ENCODE measurements at places on chromosomes 3 and 15. TPM values are rescaled to one million over a fixed set of nuclear protein-coding genes. Genes with fewer than 3 reads are reported as not detected.

GRCh38 chr3:35678643-35679161 lies 39.4 kb downstream of the ARPP21 start:
- no peak for DNase-seq

- DNase-seq = no peak
These were observed 226.1 kb downstream of the KCNMB2 start for GRCh38 chr3:178762385-178762784.

DNA sequence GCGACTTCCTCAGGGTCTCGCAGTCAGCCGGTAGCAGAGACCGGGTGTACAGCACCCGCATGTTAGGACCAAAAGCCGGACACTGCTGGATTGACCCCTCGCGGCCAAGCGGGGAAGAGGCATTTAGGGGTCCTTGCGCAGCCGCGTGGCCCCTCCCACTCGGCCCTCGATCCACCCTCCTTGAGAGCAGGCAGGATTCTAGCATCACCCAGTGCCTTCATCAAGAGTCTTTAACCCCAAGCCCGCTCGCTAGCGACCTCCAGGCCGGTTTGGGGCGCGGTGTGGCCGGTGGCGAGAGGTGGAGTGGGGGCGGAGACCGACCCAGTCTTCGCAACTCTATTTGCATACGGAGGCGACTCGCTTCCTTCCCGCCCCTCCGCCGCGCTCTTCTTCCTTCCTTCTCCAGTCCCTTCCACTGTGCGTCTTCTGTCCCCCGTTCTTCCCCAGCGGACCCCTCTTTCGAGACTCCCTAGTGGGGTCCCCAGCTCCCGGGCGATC lies at the start of gene ST6GAL1:
TSS of gene ST6GAL1 (plus strand) at position 384 of the 498 bp plus-strand sequence. CDS start 112,178 bp downstream, outside the sequence.
- peak; percentile 90 for DNase-seq

- no peak for DNase-seq
These were observed 87.8 kb downstream of the NCEH1 start for GRCh38 chr3:172622916-172623700.

GRCh38 chr3:153756816-153757215 lies 364.4 kb upstream of the ARHGEF26 start:
- DNase-seq = no peak

- no peak for DNase-seq
These were observed 126.3 kb downstream of the EEFSEC start for GRCh38 chr3:128279601-128279880.

GRCh38 chr15:70578196-70578595 lies 185.2 kb downstream of the UACA start:
- DNase-seq = no peak

- DNase-seq = peak; percentile 87
These were observed 384 bp downstream of the KNL1 start for GRCh38 chr15:40594429-40594836.

- no peak for DNase-seq
These were observed 8.2 kb downstream of the CHST2 start for GRCh38 chr3:143127801-143128200.

DNA sequence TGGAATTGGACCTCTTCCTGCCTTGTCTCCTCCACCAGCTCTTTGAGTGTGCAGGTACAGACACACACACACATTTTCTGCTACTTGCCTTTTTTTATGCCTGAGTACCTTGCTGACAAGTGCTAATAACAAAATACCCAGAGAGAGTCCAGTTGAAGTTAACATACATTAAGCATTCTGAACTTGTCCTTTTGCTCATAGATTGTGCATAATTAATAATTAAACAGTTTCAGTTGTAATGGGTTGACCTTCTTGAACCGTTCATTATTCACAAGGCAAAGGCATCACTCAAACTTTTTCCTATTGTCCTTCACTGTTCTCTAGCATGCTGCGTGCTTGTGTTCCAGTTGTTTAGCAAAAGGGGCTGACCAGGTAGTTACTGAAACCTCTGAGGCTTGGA lies 59.6 kb upstream of the SKOR1 start:
- no peak for DNase-seq

DNA sequence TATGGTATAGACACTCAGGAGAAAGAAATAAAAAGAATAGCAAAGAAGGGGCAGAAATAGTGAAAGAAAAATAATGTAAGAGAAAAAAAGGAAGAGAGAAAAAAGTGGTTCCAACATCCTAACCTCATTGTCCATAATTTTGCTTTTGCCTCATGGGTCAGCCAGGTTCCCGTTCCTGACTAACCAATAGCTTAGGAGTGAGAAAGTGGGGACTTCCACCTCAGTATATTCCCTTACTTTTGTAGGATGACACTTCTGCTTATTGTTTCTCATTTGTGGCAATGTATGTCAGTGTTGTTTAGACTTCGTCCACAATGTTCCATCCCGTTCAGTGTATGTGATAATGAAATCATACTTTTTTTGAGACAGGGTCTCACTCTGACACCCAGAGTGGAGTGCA lies 9.3 kb upstream of the SLC12A8 start:
- no peak for DNase-seq

DNA sequence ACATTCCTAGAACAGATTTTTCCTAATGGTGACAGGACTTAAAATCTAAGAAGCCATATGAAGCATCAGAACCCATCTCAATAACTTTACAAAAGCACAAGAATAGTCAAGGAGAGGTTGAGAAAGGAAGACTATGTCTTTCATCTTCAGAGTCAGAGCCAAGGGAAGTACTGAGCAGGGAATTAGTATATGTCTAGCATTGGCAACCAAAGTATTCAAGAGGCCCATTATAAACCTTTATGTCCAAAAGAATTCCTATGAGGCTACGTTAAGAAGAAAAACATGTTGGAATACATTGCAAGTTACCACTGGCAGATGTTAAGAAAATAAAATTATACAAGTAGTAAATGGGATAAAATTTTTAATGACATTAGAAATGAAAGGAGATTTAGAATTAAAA lies 150.5 kb downstream of the MAGI1 start:
- no peak for DNase-seq

- DNase-seq = no peak
These were observed 172.5 kb upstream of the LRIG1 start for GRCh38 chr3:66673293-66673692.

Gene MCCC1
- 15.7 TPM for total RNA-seq
